ENCODE measurements at places on chromosomes 11 and 22.

DNA sequence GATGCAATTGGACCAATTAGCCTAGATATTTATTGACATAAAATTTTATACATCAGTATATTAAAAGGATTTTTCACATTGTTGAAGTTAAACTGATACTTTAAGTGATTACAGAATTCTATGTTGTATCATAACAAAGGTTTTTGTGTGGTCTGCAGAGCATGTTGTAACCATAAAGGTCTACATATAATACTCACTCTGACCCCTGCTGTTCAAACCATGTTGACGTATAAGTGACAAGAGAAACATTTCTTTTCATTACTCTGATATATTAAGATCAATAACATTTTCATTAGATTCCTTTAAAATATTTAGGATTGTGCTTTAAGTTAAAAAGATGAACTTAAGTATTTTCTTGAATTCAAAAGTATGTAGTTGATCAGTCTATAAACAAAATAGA lies 63.9 kb downstream of the GAS2 start:
- peak; percentile 0 for DNase-seq

- DNase-seq = no peak
These were observed 37.1 kb downstream of the NECTIN1 start for GRCh38 chr11:119691701-119692539.

GRCh38 chr11:11117730-11118129 lies 235.3 kb downstream of the CSNK2A3 start:
- no peak for DNase-seq

- no peak for DNase-seq
These were observed 14.0 kb upstream of the EHD1 start for GRCh38 chr11:64892411-64892831.

DNA sequence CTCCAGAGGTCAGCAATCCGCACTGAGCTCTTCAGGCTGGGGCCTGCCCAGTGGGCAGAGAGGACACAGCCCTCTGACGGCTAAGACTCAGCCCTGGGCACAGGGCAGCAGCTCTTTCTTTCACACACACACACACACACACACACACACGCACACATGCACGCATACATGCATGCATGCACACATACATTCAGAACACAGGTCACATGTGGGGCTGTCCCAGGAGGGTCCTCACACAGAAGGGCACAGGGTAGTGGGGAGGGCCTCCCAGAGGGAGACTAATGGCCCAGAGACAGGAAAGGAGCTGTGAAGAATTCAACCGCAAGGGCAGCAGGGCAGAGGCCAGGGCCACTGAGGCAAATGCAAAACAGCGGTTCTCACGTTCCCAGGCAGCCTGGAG lies 20.3 kb upstream of the XKR3 start:
- no peak for DNase-seq

DNA sequence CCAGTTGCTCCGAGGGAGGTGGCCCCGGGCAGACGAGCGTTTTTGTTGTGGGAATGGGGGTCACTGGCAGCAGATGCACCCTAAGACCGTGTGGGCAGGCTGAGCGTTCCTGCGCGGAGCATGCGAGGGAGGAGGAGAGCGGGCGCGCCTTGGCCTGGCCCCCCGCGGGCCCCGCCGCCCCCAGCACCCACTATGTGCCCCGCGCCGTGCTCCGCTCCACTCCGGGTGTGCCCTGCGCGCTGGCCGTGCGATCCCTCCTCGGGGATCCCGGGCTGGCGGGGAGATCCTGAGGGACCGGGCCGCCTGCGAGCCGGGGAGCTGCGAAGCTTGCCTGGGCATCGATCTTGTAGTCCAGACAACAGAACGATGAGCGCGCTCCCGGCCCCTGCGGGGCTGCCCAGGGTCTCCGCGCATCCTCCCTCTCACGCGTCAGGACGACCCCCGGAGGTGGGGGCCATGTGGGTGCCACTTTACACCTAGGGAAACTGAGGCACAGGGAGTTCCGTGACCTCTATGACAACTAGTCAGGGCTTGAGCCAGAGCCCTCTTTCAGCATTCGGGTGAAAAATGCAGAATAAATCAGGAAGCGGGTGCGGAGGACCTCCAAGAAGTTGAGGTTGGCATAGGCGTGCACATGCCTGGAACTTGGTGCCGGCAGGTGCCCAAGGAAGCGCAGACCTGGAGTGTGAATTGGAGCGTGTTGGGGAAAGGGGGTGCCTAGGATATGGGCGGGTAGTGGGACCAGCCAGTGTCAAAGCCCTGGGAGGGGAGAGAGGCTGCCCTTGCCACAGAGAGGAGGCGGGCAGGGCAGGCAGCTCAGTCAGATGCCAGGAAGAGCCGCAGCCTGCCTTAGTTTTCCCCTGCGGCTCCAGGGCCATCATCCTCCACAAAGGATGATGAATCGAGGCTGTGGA lies 1.3 kb upstream of the KMT5B start:
- DNase-seq = no peak

GRCh38 chr11:17821648-17822400 lies 87.2 kb downstream of the KCNC1 start:
- DNase-seq = no peak

GRCh38 chr11:64642871-64643255 lies 51.8 kb downstream of the SLC22A12 start:
- no peak for DNase-seq

DNA sequence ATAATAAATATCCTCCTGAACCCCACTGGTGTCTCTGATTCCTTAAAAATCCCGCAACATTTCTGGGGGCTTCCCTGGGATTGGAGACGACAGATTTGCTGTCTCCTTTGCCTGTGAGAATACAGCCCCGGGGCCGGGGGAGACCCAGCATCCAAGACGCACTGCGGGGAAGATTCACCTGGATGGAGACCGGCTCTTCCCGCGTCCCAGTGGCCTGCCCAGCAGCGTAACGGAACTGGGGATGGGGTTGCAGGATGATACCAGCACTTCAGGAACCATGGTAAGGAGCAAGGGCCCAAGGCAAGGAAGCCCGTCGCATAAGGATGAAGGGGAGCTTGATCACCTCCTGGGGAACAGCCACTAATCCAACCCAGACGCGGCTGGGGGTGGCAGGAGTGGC lies 53.3 kb upstream of the OR4C15 start:
- DNase-seq = no peak

DNA sequence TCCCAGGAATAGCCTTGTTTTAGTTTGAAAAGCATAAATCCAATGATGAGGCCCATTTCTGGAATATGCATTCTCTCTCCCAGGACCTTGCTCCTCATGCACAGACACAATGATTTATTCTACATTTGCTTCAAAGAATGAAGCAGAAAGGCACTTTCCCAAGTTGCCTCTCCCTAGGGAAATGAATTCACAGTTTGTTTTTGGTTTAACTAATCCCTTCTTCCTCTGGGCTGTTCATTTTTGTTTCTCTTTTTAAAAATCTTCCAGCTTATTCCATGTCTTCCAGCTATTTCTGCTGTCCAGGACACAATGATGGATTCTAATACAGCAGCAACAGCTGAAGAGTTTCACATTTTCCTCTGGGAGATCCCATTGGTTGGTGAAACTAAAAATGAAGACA lies 1529.2 kb upstream of the TENM4 start:
- DNase-seq = no peak

GRCh38 chr11:5288108-5288905 lies 13.4 kb downstream of the OR51B4 start:
- no peak for DNase-seq

- DNase-seq = peak; percentile 38
These were observed 5.8 kb downstream of the PIWIL3 start for GRCh38 chr22:24768537-24769374.

- peak; percentile 68 for DNase-seq
These were observed 10.0 kb upstream of the OR5M1 start for GRCh38 chr11:56624661-56625110.

DNA sequence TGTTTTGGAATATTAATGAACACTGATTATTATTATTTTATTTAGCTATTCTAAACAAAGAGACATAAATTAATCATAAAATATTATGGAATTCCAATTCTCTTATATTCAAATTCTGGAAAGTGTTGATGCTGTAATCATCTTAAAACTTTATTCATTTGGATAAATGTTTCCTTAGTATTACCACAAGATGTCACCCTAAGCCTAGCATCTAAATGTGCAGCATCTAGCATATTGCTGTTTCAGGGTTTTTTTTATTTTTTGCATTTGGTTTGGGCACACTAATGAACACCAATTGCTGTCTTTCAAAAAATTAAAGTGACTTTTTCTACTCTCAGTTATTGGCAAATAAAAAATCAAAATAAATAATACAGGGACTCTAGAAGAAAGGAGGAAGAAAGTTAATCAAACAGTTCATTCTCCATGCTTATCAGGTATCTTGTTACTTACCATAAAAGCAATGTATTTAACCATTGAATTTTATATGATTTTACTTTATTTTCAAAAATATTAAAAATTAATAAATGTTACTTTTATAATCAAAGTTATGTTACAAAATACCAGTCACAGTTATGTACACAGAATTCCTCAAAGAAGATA lies 31.8 kb downstream of the DLG2 start:
- no peak for DNase-seq

DNA sequence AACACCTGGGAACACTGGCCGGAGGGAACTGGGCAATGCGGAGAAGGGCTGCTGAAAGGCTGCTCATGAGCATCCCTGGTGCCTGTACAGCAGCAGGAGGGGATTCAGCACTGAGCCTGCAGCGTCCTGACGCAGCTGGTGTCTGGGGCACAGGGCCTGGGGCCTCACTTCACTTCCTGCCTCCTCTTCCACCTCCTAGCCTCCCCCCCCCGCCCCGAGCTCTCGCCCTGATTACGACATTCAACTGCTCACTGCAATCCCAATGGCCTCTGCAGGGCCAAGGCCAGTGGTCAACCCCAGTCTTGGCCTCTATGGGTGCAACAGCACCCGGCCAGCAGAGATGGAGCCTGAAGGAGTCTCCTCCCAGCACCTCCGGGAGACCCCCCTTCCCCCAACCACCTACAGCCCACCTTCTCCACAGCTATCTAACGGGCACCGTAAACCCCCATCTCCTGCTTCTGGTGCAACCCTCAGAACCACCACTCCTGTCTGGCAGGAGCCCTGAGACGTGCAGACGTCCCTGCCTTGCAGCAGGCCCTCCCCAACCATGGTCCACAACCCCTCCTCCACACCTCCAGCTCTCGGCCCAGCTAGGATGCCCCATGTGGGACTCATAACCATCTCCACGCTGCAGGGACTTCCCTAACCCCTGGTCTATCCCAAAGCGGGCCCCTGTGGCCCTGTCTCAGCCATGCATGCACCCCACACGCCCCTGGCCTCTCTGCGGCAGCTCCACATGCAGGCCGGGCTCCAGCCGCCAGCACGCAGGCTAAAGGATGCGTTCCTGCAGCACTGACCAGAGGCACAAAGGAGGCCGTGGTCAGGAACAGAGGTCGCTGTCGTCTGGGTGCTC lies 38.2 kb downstream of the BRD1 start:
- DNase-seq = no peak

GRCh38 chr22:30421695-30422480 lies 3.7 kb upstream of the MTFP1 start:
- no peak for DNase-seq

GRCh38 chr11:47144541-47144940 lies 32.1 kb downstream of the ARFGAP2 start:
- DNase-seq = no peak

DNA sequence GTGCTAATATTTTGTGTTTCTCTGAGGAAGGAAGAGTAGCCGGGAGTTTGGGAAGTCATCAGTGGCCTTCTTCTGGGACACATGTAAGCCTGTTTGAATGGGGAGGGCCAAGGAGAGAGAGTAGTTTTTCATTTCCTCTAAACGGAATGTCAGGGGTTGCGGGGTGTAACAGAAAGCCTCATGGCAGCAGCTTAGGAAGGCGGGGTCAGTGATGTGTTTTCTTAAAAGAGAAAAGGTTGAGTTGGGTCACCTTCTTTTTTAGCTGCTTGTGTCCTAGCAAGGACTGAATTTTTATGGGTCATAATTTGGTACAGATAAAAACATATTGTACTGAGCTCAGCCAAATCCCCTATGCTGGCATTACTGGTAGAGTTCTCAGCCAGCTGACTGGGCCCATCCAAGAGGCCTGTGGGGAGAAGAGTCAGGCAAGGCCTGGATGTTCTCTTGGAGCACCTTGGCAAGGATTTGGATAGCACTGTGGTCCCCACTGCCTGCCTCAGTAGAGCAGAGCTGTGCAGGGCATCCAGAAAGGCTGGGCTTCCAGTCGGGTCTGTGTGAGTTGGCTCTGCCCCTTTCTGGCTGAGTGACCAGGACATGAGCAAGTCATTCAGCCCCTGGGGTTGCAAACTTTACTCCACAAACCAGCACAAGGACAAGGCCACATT lies 29.4 kb upstream of the NAV2 start:
- no peak for DNase-seq

DNA sequence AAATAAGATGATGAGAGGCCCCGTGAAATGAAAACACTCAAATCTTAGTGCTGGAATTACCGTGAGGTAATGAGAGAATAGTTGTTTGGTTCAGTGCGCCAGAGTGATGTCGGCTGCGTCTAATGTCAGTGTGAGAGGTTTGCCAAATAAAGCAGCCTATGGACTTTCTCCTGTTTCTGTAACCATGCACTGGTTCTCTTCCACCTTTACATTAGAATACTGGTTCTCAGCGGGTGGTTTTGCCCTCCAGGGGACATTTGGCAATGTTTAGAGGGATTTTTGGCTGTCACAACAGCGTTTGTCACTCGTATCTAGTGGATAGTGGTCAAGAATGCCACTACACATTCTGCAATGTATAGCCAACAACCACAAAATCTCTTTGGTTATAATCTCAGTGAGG lies 1.1 kb downstream of the OOSP4B start:
- DNase-seq = peak; percentile 20

DNA sequence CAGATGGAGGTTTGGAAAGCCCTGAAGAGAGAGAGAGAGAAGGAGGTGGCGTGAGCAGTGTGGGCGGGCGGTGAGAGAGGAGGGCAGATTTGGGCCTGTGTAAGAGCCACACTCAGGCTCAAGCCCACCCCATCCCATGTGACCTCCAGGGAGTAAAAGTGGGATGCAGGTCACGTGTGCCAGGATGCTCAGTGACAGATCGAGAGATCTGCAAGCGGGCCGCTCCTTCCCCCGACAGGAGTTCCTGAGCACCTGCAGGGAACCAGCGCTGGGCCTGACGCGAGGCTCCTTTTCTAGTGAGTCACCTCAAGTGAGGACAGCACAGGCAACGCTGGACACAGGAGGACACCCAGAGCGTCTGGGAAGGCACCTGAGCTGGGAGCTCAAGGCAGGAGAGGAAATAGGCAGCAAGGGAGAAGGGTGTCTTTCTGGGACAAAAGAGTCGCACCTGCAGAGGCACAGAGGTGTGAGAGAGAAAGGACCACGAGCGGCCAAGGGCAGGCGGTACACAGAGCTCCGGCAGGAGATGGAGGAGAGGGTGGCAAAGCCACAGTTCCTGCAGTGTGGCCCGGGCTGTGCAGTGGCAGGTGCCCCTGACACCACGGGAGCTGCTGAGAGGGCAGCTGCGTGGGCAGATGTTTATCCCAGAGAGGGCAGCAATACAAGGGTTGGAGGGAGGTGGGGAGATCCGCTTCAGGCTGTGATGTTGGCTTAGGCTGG lies 1294.8 kb downstream of the TBC1D22A start:
- DNase-seq = no peak

GRCh38 chr11:120057595-120058581 lies 80.0 kb downstream of the TRIM29 start:
- DNase-seq = peak; percentile 89
